ENCODE measurements at places on chromosomes 7 and 10.

GRCh38 chr10:34576797-34577196 is 238.3 kb downstream of the PARD3 start:
- no peak for DNase-seq

- DNase-seq: no peak
Measured at GRCh38 chr7:635227-635626, 91.3 kb upstream of the DNAAF5 start.

- no peak for DNase-seq
Measured at GRCh38 chr10:58972576-58973234, 203.7 kb upstream of the PHYHIPL start.

DNA sequence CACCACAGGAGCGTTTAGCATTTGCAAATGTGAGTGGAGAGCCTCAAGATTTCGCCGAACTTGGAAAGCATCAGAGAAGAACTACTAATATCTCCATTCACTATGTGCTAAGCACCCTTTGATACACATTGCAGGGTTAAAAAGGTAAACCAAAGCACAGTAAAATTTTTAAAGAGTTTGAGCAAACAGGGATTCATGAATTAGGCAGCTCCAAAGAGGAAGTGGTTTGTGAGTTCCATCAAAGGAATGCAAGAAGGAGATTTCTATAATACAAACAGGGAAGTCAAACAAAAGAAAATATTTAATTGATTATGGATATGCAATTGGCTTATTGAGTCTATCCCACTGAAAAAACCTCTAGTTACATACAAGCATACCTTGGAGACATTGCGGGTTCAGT is 81.1 kb upstream of the TMEM72 start:
- DNase-seq: no peak

DNA sequence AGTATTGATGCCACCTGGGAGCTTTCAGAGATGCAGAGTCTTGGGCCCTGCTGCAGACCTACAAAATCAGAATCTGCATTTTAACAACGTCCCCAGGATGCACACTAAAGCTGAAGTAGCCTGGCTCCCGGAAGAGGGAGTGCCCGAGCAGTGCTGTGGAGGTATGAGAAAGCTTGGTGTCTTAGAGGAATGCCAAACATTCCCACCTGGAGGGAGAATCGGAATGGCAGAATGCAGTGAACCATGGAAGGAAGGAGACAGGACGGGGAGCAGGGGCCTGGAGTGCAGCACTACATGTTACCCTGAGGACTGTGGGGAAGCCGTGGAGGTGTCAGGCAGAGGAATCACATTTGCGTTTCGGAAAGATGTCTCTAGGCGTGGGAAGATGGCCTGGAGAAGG is 90.9 kb downstream of the AOAH start:
- DNase-seq: no peak

DNA sequence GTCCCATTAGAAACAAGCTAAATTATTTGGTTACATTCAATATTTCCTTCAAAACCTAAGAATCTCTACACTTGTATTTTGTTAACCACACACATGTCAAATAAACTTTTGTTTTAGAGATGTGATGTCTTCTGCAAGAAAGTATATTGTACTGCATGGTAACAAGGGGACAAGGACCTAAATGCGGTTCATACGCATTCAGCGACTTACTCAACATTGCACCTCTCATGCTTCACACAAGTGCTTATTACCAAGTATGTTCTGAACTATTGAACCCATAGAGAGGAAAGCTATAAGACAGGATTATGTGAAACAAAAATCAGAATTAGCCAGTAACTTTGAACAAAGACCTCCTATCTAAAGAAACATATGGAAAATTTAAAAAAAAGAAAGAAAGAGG is 68.3 kb downstream of the CREB5 start:
- no peak for DNase-seq

DNA sequence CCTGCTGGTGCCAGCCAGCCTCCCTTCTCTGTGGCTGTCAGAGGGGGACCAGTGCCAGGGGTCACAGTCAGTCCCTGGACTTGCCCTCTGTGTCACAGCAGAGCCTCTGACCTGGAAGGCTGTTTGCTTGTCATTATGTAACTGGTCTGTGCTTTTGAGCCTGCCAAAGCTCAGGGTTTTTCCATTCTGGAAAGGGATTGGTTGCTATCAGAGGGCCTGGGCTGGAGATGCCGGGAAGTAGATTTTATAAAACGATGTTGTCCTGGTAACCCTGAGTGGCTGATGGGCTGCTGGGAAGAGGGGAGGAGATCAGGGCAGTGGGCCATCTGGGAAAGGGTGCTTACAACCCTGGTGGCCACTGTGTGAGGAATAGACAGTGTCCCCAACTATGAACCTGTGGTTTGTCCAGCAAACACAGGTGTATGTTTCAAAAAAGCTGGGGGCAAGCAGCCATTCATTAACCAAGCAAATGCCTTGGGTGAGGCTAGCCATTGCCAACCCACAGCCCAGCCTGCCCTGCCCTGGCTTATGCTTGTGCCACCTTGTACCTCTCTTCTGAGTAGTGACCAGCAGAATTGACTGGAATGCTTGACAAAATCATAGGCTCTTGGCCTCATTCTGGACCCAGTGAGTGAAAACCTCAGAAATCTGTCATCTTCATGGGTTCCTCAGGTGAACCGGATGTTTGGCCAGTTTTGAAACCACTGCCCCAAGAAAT is 21.6 kb downstream of the SFTPD start:
- no peak for DNase-seq

GRCh38 chr7:92720604-92721350 is 115.6 kb downstream of the CDK6 start:
- DNase-seq: no peak

DNA sequence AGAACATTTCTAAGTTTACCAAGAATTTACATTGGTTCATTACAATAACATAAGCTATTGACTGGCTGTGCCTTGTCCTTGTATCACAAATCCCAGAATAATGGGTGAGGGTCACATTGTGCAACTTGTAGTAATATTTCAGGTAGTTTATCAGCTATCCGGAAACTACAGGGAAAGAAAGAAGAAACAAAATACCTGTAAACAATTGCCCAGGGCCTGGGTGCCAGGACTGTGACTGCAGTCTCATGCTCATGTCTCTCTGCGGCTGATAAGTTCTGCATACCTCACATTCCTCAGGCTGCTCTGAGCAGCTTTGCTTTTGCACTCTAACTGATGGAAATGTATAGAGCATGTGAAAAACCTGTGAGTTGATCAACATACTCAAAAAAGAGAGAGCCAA is 131.8 kb upstream of the TRIM24 start:
- no peak for DNase-seq

DNA sequence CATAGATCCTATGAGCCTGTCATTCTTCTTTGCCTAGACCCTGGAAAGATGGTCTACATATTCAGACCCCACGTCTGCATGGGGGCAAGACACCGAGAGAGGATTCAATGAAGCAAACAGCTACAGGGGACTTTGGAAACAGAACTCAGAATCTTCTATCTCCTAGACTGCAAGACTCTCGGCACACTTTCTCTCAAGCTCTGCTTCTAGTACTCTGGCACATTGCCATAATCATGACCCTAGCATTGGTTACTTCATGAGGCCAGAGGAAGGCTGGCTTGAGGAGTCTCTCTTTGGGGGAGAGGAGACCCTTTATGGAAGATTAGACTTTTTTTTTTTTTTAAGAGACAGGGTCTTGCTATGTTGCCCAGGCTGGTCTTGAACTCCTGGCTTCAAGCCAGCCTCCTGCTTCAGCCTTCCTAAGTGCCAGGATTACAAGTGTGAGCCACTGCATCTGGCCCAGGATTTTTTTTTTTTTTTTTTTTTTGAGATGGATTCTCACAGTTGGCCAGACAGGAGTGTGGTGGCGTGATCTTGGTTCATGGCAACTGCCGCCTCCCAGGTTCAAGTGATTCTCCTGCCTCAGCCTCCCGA is 20.7 kb downstream of the CCDC3 start:
- no peak for DNase-seq

DNA sequence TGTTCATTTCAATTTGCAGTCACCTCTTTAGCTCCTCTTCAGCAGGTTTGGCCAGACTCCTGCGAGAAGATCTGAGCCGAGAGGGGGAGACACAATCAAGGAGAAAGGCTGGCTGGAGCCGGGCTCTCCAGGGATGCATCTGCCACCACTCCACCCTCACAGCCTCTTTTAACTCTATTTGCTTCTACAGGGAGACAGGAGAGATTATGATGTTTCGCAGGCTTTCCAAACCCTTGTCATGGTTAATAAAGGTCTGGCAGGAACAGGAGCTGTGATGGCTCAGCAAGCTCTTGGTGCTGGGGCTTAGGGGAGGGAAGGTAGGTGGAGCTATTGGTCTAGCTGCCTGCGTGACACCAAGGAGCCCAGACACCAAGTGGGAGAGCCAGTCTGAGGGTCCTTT is 448.1 kb upstream of the PODXL start:
- DNase-seq: no peak

GRCh38 chr10:77771851-77772250 is 134.2 kb upstream of the KCNMA1 start:
- DNase-seq: no peak

GRCh38 chr10:26859241-26860101 is 1.3 kb downstream of the ABI1 start:
- DNase-seq: no peak

All from NCI-H2081 (cell line).